ENCODE measurements at places on chromosomes 2 and 18. TPM values are rescaled to one million over a fixed set of nuclear protein-coding genes. Genes with fewer than 3 reads are reported as not detected.

The KCNS3 gene
- total RNA-seq, result 61.6 TPM

GRCh38 chr2:189391201-189391600 lies 50.1 kb upstream of the WDR75 start:
- H3K4me3 ChIP-seq, result no peak overlapping the region
- no peaks in the 10 kb centered on the region for H3K36me3 ChIP-seq
- DNase-seq, result no peak
- no peaks in the 10 kb centered on the region for H3K4me1 ChIP-seq
- no peaks in the 10 kb centered on the region for H3K27me3 ChIP-seq

DNA sequence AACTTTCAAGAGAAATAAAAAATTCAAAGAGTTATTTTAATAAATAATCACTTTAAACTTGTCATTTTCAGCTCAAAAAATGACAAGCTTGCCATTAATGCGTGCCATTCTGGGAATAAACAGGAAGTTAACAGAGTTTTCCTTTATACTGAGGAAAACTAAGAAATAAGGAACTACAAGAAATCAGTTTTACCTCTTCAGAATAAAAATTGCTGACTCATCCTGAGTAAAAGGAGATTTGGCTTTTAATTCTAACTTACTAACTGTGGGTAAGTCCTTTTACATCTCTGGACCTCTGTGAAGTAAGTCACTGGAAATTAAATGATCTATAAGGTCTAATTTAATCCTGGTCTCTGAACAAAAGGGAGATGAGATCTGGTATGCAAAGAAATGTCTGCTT lies 16.1 kb downstream of the CEBPZ start:
- H3K36me3 ChIP-seq, result peaks cover under 1% of the 10 kb centered on the region
- H3K4me3 ChIP-seq, result no peak overlapping the region
- H3K27ac ChIP-seq, result no peak overlapping the region
- no peak for DNase-seq

DNA sequence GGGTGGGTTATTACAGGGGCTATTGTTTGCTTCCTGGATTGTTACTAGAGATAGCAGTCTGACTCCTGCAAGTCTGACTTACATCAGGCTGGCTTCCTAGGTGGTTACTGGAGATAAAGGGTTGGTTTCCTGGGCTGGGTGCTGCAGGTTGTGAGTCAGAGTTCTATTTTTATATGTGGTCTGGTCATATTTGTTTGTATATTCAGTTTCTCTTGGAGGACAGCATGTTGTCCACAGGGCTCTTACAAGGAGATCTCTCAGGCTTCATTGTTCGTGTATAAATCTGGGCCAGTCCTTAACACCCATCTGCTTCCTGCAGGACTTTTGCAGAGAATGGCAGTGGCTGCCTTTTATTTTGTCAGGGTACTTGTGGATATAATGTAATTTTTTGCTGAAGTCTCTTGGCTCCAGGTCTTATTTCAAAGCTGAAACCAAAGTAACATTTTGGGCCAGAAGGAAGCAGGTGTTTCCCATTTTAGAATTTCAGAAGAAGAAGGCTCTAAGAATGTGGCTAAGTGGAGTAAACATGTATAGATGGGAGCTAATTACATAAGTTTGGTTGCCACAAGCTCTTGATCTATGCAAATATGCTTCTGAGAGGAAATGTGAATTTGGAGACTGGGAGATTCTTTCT lies 65.9 kb upstream of the SLC16A14 start:
- H3K36me3 ChIP-seq, result no peaks in the 10 kb centered on the region
- H3K4me1 ChIP-seq, result no peaks in the 10 kb centered on the region
- no peak overlapping the region for H3K4me3 ChIP-seq
- no peak overlapping the region for H3K27ac ChIP-seq
- DNase-seq, result no peak
- H3K27me3 ChIP-seq, result no peaks in the 10 kb centered on the region

DNA sequence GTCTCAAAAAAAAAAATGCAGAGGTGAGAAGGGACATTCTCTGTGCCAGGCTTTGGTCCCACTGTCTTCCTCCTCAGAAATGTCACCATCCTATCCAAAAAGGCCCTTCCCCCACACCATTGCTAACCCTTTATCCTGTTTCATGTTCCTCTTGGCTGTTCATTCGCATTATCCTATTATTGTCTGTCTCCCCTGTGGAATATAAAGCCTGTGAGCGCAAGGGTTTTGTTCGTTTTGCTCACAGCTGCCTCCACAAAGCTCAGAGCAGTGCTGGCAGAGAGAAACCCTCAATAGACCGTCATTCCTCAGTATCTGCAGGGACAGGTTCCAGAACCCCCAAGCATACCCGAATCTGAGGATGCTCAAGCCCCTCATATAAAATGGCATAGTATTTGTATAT lies 91.8 kb downstream of the LOXHD1 start:
- H3K27me3 ChIP-seq, result no peaks in the 10 kb centered on the region
- H3K36me3 ChIP-seq, result no peaks in the 10 kb centered on the region
- no peak overlapping the region for H3K4me3 ChIP-seq
- no peak for DNase-seq

DNA sequence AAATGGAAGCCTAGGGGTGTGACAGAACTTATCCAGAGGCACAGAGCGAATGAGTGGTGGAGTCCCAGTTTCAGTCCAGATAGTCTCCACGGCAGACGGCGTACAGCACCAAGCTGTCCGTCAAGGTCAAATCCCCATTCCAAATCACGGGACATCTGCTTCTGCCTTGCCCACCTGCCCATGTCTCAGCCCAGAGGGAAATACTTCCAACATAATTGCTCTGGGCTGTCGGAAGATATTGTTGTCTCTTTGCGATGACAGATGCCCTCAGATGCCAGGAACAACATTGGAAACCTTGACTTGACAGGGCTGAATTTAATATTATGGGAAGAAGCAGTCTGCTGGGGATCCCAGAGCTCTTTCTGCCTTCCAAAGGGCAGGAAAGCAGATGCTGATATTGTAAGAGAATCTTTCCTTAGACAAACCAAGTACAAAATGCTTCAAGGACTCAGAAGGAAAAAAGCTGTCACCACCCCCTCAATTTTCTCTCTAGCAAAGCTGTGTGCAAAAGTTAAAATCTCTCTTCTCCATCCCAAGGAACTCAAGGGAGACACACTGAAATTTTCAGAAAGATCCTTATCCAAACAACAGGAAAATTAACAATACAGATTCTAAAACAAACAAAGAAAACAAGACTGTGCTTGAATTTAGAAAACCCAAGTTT lies 364.0 kb downstream of the LRATD1 start:
- H3K27me3 ChIP-seq, result no peaks in the 10 kb centered on the region
- DNase-seq, result no peak
- H3K27ac ChIP-seq, result no peak overlapping the region
- H3K4me1 ChIP-seq, result no peaks in the 10 kb centered on the region

The CPS1 gene
- 9.2 TPM for total RNA-seq

The MREG gene
- total RNA-seq, result 3.8 TPM

- H3K27ac ChIP-seq, result no peak overlapping the region
- H3K4me1 ChIP-seq, result no peaks in the 10 kb centered on the region
- H3K27me3 ChIP-seq, result no peaks in the 10 kb centered on the region
- no peaks in the 10 kb centered on the region for H3K36me3 ChIP-seq
- no peak overlapping the region for H3K4me3 ChIP-seq
Observed at GRCh38 chr2:198901894-198902293, 555.8 kb downstream of the SATB2 start.

DNA sequence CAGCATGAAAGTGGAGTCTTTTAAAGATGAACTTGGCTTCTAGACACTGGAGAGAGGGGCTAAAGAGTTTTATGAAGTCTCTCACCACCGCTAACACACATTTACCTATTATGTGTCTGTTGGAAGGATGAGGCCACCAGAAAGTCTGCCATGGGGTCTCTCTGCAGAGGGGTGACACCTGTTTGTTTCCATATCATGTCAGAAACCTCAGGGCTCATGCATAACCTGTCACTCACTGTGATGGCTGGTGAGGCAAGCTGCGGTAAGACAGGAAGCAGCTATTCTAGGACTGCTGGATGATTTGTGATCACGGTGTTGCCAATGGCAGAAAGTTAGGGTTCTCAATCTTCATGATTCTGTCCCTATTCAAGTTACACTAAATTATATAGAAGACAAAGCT lies 60.8 kb upstream of the DNMT3A start:
- H3K27me3 ChIP-seq, result no peaks in the 10 kb centered on the region
- H3K4me1 ChIP-seq, result no peaks in the 10 kb centered on the region
- H3K36me3 ChIP-seq, result no peaks in the 10 kb centered on the region
- no peak overlapping the region for H3K4me3 ChIP-seq
- no peak overlapping the region for H3K27ac ChIP-seq

DNA sequence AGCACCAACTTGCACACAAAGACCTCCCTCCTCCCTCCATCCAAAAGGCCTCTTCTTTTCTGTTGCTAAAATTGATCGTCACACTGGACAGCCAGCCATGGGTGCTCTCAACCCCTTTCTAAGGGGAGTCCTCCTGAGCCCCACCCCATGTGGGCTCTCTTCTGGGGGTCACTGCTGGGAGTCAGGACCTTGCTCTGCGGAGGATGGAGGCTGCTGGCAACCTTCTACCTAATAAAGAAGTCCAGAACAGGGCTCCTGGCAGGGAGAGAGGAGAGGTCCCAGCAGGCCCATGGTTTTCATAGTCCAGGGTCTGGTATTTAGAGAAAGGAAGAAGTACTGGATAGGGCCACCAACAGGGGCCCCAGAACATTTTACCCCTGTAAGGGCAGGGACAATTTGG lies 67.6 kb upstream of the OTOS start:
- DNase-seq, result no peak
- no peaks in the 10 kb centered on the region for H3K4me1 ChIP-seq
- no peaks in the 10 kb centered on the region for H3K36me3 ChIP-seq
- peaks cover 6% of the 10 kb centered on the region for H3K27me3 ChIP-seq

GRCh38 chr2:170163411-170164065 lies 14.4 kb upstream of the MYO3B start:
- H3K27me3 ChIP-seq, result no peaks in the 10 kb centered on the region
- H3K4me1 ChIP-seq, result no peaks in the 10 kb centered on the region
- H3K36me3 ChIP-seq, result no peaks in the 10 kb centered on the region
- no peak overlapping the region for H3K27ac ChIP-seq

GRCh38 chr2:153532140-153532539 lies 53.6 kb upstream of the RPRM start:
- no peaks in the 10 kb centered on the region for H3K36me3 ChIP-seq
- H3K4me3 ChIP-seq, result no peak overlapping the region

GRCh38 chr18:9535430-9535991 lies 60.2 kb downstream of the RALBP1 start:
- peaks cover 6% of the 10 kb centered on the region for H3K36me3 ChIP-seq
- peak overlapping the region; percentile 51 for H3K4me3 ChIP-seq
- no peaks in the 10 kb centered on the region for H3K27me3 ChIP-seq
- no peaks in the 10 kb centered on the region for H3K4me1 ChIP-seq

GRCh38 chr2:228102949-228103348 lies 78.5 kb downstream of the SPHKAP start:
- H3K27me3 ChIP-seq, result no peaks in the 10 kb centered on the region
- DNase-seq, result no peak
- H3K36me3 ChIP-seq, result no peaks in the 10 kb centered on the region
- no peak overlapping the region for H3K4me3 ChIP-seq
- no peak overlapping the region for H3K27ac ChIP-seq
- H3K4me1 ChIP-seq, result no peaks in the 10 kb centered on the region

The CRYBA2 gene
- total RNA-seq, result not detected

DNA sequence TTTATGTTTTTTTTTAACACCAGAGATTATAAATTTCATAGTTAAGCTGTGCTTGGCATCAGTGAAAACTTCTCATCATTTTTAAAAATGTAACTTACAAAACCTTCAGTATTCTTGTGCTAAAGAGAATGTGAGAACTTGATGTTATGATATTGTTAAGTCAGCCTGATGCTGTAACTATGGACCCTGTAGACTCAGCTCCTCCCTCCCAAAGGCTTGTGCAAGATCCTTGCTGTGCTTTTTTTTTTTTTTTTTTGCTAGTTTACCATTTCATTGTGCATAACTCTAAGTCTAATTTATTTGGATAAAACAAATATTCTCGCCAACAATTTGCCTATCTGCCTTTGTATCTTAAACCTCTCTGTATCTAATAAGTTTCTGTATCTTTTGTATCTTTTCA lies 12.9 kb upstream of the TFPI start:
- no peaks in the 10 kb centered on the region for H3K36me3 ChIP-seq
- no peaks in the 10 kb centered on the region for H3K27me3 ChIP-seq
- H3K27ac ChIP-seq, result no peak overlapping the region
- no peak overlapping the region for H3K4me3 ChIP-seq
- H3K4me1 ChIP-seq, result no peaks in the 10 kb centered on the region

DNA sequence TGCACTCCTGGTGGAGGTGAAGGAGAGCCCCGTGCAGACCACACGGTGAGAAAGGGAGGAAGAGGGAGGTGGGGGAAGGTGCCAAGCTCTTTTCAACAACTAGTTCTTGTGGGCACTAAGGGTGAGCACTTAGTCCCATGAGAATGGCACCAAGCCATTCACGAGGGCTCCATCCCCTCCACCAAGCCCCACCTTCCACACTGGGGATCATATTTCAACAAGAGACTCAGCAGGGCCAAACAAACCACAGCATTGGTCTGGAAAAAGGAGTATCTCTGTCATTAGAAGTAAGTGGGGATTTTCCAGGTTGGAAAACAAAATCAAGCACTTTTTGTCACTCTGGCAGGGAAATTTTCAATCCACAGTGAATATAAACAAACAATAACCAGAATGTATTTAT lies 38.4 kb downstream of the ZAP70 start:
- H3K36me3 ChIP-seq, result no peaks in the 10 kb centered on the region
- no peaks in the 10 kb centered on the region for H3K4me1 ChIP-seq

GRCh38 chr2:205556841-205557539 lies 125.3 kb upstream of the NRP2 start:
- H3K4me1 ChIP-seq, result no peaks in the 10 kb centered on the region
- no peaks in the 10 kb centered on the region for H3K36me3 ChIP-seq
- no peak overlapping the region for H3K4me3 ChIP-seq
- no peaks in the 10 kb centered on the region for H3K27me3 ChIP-seq
- no peak overlapping the region for H3K27ac ChIP-seq

- H3K27ac ChIP-seq, result no peak overlapping the region
- H3K4me3 ChIP-seq, result no peak overlapping the region
- H3K27me3 ChIP-seq, result no peaks in the 10 kb centered on the region
- no peaks in the 10 kb centered on the region for H3K4me1 ChIP-seq
Observed at GRCh38 chr2:222499226-222499625, 74.9 kb downstream of the SGPP2 start.

- H3K36me3 ChIP-seq, result no peaks in the 10 kb centered on the region
- no peak for DNase-seq
- no peak overlapping the region for H3K4me3 ChIP-seq
- H3K27me3 ChIP-seq, result no peaks in the 10 kb centered on the region
Observed at GRCh38 chr2:103161456-103162289, 399.8 kb downstream of the TMEM182 start.

DNA sequence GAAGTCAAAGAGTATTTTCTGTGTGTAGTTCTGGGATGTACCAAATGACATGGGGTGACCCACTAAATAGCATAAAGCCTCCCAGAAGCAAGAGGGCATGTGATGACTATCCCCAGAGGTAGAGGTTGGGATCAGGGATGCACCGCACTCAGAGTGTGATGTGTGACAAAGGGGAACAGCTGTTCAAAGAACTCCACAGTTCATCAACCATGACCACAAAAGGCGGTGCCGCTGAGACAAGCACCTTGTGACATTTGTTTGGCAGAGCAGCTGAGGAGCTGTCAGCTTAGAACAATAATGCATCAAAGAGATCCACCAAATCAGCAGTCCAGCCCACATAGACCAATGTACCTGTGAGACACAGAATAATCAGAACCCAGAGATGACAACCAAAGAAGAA lies 81.3 kb downstream of the VWC2L start:
- no peak overlapping the region for H3K27ac ChIP-seq
- no peak for DNase-seq
- no peak overlapping the region for H3K4me3 ChIP-seq
- no peaks in the 10 kb centered on the region for H3K27me3 ChIP-seq
- H3K36me3 ChIP-seq, result no peaks in the 10 kb centered on the region

Measured in breast epithelium (tissue), 4 donors.